Right renal cortex interstitium (tissue), 3 donors: ENCODE measurements at places on chromosomes 4 and X.
A peak's percentile ranks its signal among the peaks of the same experiment; 100 is the strongest.

GRCh38 chr4:98996056-98996764, 689 bp downstream of the METAP1 start:
- DNase-seq: no peak

- no peak for DNase-seq
These were observed 671 bp downstream of the HPF1 start for GRCh38 chr4:169756971-169757574.

DNA sequence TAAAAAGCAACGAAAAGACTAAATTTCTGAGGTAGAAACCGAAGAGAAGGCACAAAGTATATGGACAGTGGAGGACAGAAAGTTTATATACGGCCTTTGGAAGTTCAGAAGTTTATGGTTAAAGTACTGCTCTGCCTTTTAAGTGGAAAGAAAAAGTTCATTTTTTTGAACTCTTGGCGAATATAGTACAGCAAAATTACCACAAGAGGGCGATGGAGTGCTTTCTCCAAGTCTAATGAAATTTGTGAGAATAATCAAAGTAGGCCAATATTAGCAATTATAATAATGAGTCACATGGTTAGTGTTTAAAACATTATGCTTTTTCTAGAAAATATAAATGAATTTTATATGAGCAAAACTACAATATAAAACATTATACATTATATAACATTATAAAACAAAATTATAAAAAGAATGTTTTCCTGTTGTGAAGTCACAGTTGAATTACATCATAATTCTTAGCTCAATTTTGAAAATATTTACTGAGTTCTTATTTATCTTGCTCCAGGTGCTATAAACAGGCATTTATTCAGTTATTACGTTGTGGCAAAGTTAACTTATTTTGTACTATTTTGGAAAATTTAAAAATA, 136.2 kb upstream of the BMPR1B start:
- DNase-seq: peak; percentile 31

- DNase-seq: no peak
These were observed at the start of gene SGMS2 for GRCh38 chr4:107824350-107825071. Gene SGMS2, plus strand, starts transcription at chr4:107824932. Its CDS starts 70,622 bp downstream, at chr4:107895554.

DNA sequence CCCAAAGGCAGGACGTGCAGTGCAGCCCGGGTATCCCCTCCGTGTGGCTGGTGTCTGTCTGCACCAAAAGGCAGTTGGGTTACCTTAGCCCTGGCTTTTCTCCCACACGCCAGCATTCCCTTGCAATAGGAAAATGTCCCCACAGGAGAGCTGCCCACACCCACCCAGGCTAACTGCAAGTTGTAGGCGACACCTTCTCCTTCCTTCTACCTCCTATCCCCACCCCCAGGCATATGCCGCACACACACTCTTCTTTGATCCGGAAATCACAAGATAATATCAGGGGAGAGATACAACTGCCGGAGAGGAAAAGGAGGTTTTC, 444 bp upstream of the APBB2 start:
- DNase-seq: no peak
